Fibroblast of mammary gland (primary cell): ENCODE measurements at places on chromosomes 5 and 9.
A peak's percentile ranks its signal among the peaks of the same experiment; 100 is the strongest.

- no peak for DNase-seq
Measured at GRCh38 chr5:180084638-180085561, 13.3 kb upstream of the RNF130 start.

GRCh38 chr9:133727277-133727875 lies 10.8 kb downstream of the SARDH start:
- DNase-seq, result no peak

GRCh38 chr5:80254767-80255430 lies 949 bp downstream of the SERINC5 start:
- peak; percentile 31 for DNase-seq

GRCh38 chr5:10556893-10557746 lies 6.8 kb upstream of the ANKRD33B start:
- peak; percentile 61 for DNase-seq
